Mucosa of gallbladder (tissue), 1 donor: ENCODE measurements at places on chromosomes 4 and X. TPM values are rescaled to one million over a fixed set of nuclear protein-coding genes. Genes with fewer than 3 reads are reported as not detected.

ZNF711 gene
- total RNA-seq = 2.6 TPM

P2RY10 gene
- total RNA-seq = 1.5 TPM

DNA sequence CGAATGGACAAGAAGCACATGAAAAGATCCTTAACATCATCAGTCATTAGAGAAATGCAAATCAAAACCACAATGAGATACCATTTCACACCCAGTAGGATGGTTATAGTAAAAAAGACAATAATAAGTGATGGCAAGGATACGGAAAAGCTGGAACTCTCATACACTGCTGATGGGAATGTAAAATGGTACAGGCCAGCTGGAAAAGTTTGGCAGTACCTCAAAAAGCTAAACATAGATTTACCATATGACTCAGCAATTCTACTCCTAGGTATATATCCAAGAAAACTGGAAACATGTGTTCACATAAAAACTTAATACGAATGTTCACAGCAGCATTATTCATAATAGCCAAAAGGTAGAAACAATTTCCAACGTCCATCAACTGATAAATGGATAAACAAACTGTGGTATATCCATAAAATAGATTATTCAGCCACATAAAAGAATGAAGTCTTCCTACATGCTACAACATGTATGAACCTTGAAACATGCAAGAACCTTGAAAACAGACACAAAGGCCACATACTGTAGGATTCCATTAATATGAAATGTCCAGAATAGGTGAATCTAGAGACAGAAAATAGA lies 11.9 kb downstream of the RPS6KA3 start:
- no peak for DNase-seq

DNA sequence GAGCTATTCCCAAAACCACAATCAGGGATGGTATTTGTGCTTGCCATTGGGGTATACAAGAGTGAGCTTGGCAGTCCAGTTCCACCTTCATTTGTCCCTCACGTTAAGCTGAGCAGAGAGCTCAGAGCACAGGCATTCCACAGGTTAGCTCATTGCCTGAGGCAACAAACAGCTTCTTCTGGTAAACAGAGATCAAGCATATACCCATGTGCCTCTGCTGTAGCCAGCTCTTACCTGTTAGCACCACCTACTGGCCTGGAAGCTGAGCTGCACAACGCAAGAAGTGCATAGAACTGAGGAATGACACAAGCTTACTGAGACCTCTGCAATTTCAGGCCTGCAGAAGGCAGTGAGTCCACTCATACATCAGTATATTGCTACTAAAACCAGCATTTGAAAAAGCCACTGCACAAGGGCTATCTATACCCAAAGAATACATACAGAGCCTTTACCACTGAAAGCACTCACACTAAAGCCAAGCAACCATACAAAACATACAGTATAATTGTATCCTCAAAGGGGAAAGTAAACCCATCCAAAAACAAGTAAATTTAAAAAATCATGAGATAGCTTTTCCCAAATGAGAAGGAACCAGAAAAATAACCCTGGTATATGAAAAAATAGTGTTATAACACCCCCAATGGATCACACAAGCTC lies 258.3 kb upstream of the GABRA2 start:
- DNase-seq = peak; percentile 34

DNA sequence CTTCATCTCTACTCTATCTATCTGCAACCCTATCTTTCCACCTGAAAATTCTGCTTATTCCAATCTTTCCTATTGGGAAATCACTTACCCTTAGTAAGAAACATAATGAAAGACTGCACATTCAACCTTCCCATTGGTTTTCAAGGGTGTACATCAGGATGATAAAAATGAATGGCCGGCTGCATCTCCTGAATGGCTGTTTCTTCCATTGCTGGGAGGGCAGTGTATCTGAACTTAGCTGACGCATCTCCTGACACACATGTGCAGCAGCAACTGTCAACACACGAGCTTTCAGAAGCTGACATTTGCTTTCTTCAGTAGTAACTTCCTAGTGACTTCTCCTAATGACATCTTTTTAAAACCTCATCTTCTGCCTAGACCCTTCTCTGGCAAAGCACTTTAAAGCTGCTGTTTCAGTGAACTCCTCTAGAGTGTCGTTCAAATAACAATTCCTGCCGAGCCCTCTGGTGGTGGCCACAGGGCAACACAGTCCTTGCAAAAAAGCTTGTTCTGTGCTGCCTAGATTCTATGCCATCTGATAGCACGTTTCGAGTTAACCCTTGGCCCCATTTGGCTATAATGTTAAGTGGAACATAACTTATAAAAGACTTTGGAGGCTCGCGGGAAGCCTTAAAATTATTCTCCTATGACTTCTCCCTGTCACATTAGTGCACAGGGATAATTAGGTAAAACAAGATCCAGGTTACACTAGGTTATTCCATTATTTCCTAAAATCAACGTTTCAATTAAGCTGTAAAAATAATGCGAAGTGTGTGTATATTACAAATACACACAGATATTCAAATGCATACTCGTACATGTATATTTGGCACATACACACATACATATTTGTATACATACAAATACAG lies 2340.7 kb downstream of the PCDH7 start:
- DNase-seq = peak; percentile 12

DNA sequence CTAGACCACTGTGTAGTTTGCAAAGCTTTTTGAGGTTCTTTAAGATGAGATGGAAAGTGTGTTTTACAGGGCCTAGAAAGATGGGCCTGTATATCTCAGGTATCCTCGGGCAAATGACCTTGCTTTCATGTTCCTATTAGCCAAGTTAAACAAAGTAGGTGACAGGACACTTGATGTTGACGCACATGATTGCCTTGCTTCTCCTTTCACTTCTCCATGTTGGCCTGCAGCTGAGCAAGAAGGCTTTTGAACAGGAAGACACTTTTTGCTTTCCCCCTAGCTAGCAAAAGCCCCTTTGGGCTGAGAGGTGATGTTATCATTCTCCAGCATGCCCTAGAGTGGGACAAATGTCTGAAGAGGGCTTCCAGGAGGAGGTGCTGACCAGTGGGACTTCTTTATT lies 202.1 kb downstream of the GPC3 start:
- no peak for DNase-seq
